Fibroblast of the conjunctiva (primary cell): ENCODE measurements at places on chromosomes 5 and 9.

GRCh38 chr9:96493757-96494156, 43.8 kb downstream of the HABP4 start:
- DNase-seq: no peak

DNA sequence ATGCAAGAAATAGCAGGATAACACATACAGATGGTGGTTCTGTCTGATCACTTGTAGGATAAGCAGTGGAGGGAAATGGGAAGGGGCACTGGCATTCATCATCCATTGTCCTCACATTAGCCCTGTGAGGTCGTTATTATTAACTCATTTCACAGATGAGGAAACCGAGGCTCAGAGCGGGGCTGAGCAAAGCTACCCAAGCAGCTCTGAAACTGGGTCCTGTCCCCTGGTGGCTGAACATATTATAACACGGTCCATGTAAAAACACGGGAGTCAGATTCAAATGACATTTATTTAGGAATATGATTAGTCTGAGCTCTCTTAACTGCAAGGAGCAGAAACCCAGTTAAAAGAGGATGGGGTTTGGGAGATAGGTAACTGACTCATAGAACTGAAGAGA, 43.1 kb downstream of the HRH2 start:
- no peak for DNase-seq

DNA sequence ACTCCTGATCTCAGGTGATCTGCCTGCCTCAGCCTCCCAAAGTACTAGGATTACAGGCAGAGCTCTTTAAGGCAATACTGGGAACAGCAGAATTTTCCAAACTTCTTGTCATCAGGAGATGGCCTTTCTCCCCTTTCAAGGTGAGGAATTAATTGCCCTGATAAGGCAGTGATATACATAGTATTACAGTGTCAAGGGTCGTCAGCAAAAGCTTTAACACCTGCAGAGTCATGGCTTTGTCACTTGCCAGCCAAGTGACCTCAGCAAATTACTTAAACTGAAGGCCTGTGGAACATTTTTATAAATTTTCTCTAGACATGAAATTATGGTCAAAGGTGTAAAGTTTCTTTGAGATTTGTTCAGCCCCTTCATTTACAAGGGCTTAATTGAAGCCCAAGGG, 59.5 kb downstream of the FBXO38 start:
- DNase-seq: no peak

GRCh38 chr9:68995776-68996175, 18.1 kb downstream of the PRKACG start:
- DNase-seq: no peak

DNA sequence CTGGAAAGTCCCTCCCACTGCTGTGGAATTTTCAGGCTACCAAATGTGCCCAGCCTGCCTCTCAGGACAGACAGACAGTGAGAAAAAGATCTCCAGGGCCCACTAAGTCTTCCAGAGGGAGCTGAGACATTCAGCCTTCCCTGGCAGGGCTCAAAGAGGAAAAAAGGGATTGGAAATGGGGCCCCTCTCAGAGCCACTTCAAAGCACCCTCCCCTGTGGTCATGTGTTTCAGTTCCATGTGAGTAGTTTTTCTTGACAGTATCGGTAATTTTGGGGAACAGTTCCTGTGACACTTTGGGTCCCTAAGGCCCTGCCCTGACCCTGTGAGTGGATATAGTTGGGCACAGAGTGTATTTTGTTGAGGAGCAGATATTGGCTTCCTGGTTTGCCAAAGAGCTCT, 25.0 kb downstream of the LARP1 start:
- no peak for DNase-seq

DNA sequence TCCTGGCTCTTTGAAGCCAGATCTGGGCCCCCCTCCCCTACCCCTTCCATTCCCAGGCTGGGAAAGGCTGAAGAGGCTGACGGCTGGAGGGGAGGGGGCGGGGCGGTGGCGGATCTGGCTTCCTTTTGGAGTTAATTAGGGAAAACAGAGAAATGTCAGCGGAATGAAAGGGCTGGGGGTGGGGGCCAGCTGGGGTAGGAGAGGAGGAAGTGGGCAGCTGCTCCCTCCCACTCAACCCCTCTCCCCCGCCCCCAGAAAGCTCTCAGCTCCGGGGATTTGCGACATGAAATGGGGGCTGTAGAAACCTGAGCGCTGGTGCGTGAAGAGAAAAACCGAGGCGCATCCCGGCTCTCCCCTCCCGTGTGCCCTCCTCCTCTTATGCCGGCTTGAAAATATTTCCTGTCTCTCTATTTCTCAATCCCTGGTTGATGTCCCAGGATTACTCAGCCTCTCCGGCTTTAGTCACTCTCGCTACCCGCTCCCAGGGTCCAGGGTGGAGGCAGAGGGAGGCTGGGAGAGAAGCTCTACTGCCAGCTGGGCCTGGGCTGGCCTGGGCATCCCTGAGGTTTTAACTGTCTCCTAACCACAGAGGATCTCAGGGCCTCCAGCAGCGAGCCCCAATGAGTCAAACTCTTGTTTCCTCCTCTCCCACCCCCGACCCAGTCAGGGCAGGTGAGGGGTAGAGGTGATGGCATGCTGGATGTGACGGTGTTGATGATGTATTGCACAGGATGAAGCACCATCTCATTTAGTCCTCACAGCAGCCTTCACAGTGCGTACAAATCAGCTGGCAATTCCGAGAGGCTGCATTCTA, 20.1 kb downstream of the PCDHGC5 start:
- peak; percentile 88 for DNase-seq

DNA sequence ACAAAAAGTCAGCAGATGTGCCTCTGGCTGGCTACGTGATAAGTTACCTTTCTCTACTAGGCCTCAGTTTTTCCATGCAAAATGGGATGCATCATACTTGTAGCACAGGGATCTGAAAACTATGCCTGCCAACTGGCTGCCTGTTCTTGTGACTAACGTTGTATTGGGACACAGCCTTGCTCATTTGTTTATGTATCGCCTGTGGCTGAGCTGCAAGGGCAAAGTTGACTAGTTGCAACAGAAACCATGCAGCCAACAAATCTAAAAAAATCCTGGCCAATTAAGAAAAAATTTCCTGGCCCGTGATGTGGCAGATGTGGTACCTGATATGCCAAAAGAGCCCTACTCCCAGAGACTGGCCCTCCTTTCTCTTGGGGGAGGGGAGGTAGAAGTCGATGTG, 131.3 kb downstream of the SEC61B start:
- DNase-seq: peak; percentile 94

- no peak for DNase-seq
Measured at GRCh38 chr5:33964132-33964700, 20.3 kb downstream of the SLC45A2 start.

DNA sequence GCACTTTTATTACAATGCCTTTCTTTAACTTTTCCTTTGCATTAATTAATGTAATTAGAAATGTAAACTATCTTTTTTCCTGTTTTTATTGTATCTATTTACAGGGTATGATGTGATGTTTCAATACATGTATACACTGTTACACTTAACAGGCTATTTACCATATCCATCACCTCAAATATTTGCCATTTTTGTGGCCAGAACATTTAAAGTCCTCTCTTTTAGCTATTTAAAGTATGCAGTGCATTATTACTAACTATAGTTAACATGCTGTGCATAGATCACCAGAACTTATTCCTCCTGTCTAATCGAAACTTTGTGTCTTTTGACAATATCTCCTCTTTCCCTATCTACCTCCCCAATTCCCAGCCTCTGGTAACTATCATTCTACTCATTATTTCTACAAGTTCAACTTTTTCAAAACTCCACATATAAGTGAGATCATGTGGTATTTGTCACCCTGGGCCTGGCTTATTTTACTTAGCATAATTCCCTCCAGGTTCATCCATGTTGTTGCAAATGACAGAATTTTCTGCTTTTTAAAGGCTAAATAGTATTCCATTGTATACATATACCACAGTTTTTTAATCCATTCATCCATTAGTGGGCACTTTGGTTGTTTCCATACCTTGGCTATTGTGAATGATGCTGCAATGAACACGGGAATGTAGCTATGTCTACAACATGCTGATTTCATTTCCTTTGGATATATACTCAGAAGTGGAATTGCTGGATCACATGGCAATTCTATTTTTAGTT, 32.8 kb downstream of the OR2K2 start:
- DNase-seq: no peak

GRCh38 chr9:81150016-81150625, 539.2 kb downstream of the TLE1 start:
- DNase-seq: no peak

DNA sequence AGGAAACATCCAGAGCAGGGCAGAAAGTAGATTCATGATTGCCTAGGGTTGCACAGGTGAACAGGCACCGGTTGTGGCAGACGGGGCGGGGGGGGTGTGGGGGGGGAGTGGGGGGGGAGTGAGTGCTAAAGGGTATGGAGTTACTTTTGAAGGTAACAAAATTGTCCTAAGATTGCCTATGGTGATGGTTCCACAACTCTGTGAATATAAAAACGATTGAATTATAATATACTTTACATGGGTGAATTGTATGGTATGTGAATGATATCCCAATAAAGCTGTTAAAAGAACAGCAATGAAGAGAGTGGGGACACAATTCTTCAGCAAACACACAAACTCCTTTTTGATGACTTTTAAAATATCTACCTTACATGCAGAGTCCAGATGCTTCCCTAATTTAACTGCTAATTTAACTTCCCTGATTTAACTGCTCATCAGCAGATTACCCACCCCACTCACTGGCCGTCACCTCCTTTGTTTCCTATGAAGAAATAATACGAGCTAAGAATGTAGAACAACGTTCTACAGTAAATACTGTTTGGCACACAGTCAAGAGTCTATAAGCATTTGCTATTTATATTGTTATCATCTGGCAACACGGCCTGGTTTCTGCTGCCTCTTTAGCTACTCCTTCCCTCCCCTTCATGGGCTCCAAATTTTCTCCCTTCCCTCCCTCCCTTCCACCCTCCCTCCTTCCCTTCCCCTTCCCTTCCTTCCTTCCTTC, 83.5 kb downstream of the PTCH1 start:
- no peak for DNase-seq

GRCh38 chr9:107323836-107324585, 40.9 kb downstream of the RAD23B start:
- no peak for DNase-seq

DNA sequence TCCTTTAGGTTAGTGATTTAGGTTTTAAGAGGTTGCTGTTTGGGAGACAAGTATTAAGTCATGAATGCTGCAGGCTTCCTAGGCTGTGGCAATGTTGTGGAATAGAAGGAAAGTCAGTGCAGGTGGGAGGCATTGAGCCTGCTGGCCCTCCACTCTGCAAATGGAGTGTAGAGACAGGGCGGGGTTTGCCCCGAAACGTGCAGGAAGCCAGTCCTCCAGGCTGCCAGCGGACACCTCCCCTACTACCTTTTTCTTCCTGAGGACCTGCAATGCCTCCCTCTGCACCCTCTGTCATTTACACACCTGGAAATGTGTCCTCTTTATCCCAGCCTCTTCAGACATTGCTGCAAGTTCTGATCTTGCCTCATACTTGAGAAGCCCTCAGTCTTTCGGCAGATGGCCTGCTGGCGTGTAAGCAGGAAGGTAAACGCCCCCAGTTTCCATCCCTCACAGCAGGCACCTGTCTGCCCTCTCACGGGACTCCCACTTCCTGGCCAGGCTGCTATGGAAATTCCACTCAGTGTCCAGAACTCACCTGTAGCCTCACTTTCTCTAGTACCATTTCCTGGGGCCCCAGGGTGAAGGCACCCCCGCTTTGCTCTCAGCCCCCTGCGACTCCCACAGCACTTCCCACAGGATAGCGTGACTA, 81.6 kb upstream of the BOD1 start:
- no peak for DNase-seq

- DNase-seq: no peak
Measured at GRCh38 chr5:135188233-135188914, 154.3 kb upstream of the PITX1 start.

- no peak for DNase-seq
Measured at GRCh38 chr5:14277385-14278320, 134.5 kb downstream of the TRIO start.

DNA sequence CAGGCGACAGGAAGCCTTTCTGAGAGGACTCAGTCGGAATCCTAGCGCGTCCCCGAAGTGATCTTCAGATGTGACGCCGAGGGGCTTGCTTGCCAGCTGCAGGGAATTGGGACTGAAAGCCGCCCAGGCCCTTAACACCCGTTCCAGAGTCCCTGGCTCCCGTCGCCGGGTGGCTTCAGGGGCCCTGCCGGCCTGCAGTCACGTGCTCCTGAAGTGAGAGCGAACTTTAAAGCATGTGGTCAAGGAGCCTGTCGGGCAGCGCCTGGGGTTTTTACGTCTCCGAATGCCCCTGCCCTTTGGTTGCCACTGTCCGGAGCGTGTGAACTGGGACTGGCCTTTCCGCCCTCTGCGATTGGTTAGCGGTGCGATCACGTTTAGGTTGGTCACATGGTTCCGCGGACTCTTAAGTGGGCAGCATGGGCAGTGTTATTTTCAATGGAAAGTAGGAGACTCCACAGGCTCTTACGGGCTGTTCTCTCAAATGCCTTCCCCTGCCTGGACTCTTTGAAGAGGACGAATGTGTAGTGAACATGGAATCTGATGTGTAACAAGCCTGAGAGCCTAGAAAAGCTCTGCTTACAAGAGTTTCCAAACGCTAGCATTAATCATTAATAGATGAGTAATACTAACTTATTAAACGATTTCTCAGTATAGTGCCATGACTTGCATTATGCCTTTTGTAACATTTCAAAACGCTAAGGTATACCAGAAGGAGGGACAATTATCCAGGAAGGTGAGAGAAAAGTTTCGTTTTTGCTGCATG, 1.9 kb downstream of the VLDLR start:
- DNase-seq: no peak

- no peak for DNase-seq
Measured at GRCh38 chr9:114552706-114553105, 34.9 kb upstream of the ATP6V1G1 start.

GRCh38 chr9:90854637-90855175, 53.1 kb downstream of the SYK start:
- no peak for DNase-seq

- DNase-seq: no peak
Measured at GRCh38 chr5:72147569-72147968, 40.3 kb downstream of the MAP1B start.

GRCh38 chr9:36922548-36922947, 111.5 kb downstream of the PAX5 start:
- no peak for DNase-seq

GRCh38 chr9:69812068-69813000, 8.3 kb upstream of the CFAP95 start:
- no peak for DNase-seq

GRCh38 chr5:146039420-146039819, 66.0 kb downstream of the PLAC8L1 start:
- no peak for DNase-seq

GRCh38 chr5:73698011-73698410, 72.0 kb downstream of the ARHGEF28 start:
- DNase-seq: no peak

DNA sequence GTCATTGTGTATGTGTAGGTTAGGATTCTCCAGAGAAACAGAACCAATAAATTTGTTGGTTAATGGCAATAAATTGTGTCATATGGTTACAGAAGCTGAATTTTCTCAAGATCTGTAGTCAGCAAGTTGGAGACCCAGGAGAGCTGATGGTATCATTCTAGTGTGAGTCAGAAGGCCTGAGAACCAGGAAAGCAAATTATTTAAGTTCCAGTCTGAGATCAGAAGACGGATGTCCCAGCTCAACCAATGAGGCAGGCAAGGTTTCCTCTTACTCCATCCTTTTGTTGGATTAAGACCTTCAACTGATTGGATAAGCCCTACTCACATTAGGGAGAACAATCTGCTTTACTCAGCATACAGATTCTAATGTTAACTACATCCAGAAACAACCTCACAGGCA, 656.3 kb downstream of the ANXA1 start:
- DNase-seq: no peak
